ENCODE measurements at places on chromosomes 2 and 18. TPM values are rescaled to one million over a fixed set of nuclear protein-coding genes. Genes with fewer than 3 reads are reported as not detected.

DNA sequence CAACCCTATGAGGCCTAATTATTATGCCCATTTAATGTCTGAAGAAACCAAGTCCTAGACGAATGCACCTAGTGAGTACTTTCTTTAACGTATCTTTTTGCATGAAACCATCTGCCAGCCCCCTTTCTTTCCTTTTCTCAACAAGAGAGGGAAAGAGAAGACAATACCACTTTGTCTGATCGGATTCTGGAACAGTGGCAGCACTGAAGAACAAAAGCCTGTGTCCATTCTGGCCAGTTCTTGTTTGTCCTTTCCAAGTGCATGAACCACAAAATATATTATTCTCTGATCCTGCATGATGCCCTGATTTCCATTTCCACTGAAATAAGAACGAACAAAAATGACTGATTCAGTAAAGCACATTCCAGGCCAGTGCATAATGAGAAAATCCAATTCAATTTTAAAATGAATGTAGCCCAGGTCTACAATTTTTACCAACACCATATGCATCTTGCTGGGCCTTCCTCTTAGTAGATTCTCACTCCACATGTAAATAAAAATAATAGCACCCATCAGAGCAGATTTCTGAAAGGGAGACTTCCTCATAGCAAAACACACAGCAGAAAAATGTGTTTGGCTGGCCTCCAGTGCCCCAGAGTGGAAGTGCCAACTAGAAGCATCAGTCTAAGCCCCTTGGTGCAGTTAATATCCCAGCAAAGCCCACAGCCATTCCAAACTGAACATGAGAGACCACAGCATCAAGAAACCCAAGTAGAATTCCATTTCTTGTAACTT, 422.6 kb upstream of the ID2 start:
- no peak for DNase-seq

DNA sequence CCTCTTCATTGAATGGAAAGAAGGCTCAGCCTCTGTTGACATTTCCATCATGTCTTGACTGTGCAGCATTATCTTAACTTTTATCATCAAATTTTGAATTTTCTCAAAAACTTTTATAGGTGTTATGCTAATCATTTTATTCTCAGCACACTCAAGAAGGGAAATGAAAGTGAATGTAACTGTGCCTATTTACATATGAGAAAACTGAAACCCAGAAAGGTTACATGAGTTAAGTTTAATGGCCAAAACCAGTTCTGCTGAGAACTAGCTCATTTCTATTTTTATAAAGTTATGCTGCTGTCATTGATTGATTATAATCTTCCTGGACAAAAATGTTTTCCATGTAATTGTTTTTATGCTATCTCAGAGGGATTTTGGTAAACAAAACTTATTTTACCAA, 618.8 kb upstream of the NRXN1 start:
- no peak for DNase-seq

- DNase-seq: no peak
These were observed 26.0 kb upstream of the CSRNP3 start for GRCh38 chr2:165443511-165443910.

GRCh38 chr2:66457545-66457944, 22.6 kb downstream of the MEIS1 start:
- DNase-seq: no peak

- DNase-seq: no peak
These were observed 1.0 kb downstream of the AGAP1 start for GRCh38 chr2:235494716-235495372.

- no peak for DNase-seq
These were observed 541.8 kb downstream of the SOX11 start for GRCh38 chr2:6233993-6234392.

GRCh38 chr18:46073474-46074331, 1.6 kb upstream of the PSTPIP2 start:
- peak; percentile 68 for DNase-seq

GRCh38 chr2:19838616-19839015, 63.2 kb downstream of the TTC32 start:
- no peak for DNase-seq

DNA sequence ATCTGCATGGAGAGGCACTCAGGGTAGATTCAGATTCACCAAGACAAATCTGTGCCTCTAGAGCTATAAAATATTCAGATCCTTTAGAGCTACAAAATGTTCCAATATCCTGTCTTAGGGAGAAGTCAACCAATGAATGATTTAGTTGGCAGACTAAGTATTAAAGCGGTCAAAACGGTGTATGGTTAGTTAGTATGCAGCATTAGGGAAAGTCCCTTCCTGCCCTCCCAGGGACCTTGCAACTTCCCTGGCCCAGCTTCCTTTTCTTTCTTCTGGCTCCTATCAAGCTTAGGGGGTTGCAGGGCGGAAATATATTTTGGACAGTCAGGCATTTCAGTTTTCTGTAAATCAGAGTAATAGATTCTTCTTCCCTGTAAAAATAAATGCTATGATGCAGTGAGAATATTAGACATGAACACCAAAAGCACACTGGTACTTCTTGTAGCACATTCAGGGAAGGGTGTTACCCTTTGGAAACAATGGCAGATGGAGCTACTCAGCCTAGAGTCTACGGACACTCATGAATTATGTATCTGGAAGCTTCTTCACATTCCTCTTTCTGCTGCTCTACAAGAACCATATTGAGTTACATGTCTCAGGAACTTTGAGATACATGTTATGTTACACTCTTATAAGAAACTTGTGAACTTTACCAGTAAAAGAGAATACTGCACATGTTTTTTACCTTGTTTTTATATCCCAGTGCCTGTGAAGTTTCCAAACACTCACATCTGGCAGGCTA, 45.7 kb downstream of the CCDC93 start:
- no peak for DNase-seq

- no peak for DNase-seq
These were observed 141.2 kb downstream of the IKZF2 start for GRCh38 chr2:213010106-213010779.

DNA sequence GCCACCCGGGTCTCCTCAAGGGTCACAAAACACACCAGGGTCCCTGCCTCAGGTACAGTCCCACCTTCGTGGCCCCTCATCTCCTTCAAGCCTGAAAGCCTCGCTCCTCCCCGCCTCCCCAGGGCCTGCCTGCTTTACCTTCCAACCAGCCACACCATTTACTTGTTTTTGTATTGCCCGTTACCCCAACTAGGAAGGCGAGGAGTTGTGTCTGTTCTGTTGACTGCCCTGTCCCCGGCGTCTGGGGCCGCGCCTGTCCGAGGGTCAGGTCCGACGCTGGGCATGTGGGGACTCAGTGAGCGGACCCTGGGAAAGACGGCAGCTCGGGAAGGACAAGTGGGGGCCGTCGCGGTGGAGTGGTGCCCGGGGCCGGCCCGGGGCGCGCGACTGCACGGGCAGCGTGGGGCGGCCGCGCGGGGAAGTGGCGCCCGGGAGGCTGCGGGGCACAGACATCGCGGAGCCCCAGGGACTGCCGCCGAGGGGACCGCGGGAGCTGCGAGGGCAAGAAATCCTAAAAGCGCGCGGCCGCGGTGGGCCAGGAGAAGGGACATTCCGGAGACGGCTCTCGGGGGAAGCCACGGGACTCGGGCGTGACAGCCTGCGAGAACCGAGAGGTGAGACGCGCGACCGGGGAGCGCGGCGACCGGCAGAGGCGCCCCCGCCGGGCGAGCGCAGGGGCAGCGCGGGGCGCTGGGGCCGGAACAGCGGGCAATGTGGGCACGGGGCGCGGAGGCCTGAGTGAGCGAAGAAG, 797 bp upstream of the GRHL1 start:
- peak; percentile 46 for DNase-seq

GRCh38 chr2:164974221-164974620, 18.9 kb upstream of the SLC38A11 start:
- no peak for DNase-seq

Gene CKAP2L
- 7.5 TPM for polyA plus RNA-seq

Gene KANSL1L
- 19.0 TPM for polyA plus RNA-seq

Gene ASXL3
- polyA plus RNA-seq: 4.7 TPM

Gene SAG
- 0.22 TPM for polyA plus RNA-seq

Measured in hindlimb muscle (tissue), 1 donor.